ENCODE measurements at places on chromosomes 5 and 9.

DNA sequence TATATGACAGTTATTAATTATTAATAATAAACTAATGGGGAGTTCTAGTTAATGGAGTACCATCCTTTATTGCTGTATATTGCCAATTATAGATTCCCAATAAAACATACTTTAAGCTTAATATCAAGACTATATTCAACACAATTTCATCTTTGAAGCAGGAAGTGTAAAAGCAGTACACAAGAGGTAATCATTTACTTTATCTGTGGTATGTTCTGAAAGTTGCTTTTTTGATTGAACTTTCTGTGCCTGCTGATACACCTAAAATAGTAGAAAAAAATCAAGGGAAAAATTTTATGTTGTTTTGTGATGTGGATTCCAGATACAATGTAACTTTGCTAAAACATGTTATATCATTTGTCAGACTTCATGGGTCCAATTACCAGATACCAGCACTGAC lies 58.0 kb downstream of the ACO1 start:
- DNase-seq, result no peak

GRCh38 chr5:73902327-73903051 lies 276.5 kb downstream of the ARHGEF28 start:
- DNase-seq, result no peak

DNA sequence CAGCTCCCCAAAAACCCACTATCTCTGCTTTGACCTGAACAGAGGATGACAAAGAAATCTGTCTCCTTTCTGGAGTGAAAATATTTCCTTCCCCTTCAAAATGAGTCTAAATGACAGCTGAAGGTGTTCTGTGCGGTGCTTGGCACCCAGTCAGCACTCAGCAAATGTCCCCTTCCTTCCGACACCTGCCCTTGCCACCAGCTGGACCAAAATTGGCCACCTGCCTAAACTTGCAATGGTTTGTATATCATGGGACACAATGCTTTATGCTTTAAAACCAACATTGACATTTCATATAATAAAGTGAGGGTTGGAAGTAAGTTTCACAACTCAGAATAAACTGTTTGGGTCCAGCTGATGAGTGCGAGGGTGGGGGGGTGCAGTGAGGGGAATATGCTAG lies 7.5 kb upstream of the TTC1 start:
- no peak for DNase-seq

DNA sequence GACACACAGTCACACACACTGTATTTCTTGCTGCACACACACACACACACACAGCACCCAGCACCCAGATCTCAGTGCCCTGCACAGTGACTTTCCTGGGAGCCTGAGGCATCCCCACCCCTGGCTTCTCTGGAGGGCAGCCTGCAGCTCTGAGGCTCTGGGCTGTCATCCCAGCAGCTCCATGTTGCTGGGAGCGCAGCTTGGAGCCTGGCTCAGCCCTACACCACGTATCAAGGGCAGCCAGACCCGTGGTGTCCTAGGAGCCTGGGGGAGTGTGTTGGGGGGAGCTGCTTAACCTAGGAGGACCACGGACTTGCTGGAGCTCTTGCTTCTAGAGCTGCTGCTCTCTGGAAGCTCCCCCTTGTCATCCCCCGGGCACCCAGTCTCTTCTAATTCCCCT lies 5.2 kb downstream of the IER5L start:
- DNase-seq, result no peak

- no peak for DNase-seq
Measured at GRCh38 chr9:129400971-129401622, 219.8 kb downstream of the C9orf50 start.

Data from activated CD4-positive, CD25-positive, alpha-beta regulatory T cell treated with anti-CD3 and anti-CD28 coated beads, Interleukin-2, amount 50 U/mL, for 72 hours (primary cell).